ENCODE measurements at places on chromosomes 6 and 20. TPM values are rescaled to one million over a fixed set of nuclear protein-coding genes. Genes with fewer than 3 reads are reported as not detected.

DNA sequence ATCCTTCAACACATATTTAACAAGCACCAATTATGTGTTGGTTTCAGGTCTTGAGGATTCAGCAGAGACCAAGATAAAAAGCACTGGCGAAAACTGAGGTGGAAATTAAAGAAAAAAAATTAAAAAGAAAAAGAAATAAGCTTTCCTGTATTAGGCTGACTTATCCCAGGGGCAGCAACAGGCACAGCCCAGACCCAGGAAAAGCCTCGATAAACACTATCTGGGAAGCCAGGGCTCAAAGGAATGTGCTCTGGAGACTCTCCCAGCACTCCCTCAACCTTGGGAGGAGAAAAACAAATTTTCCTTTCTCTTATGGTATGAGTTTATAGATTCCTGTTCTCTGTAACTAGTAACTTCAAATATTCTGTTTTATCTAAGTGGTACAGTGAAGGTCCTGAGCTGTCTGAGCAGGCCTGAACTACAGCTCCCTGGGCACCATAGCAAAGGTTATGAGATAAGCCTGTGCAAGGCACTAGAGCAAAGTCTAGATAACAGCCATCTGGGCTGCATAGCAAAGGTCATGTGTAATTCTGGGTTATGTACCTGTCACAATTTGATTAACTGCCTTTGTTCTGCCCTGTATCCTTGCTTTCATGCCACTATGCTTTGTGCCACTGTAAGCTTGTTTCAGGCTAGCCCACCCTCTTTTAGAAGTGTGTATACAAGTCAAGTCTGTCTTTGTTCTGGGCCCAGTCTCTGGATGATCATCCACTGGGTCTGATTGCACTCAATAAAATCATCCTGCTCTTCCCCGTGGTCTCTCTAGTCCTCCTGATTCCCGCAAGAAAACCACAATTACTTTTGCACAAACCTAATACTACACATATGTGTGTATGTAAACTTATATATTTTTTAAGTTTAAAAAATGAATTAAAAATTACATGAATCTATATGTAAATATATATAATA, 54.0 kb downstream of the IL22RA2 start:
- no peak for DNase-seq

- no peak for DNase-seq
These were observed 290.8 kb upstream of the RNF24 start for GRCh38 chr20:4306206-4306605.

- no peak for DNase-seq
These were observed 37.0 kb downstream of the BAK1 start for GRCh38 chr6:33543116-33543515.

CST2 gene
- total RNA-seq: not detected

DNA sequence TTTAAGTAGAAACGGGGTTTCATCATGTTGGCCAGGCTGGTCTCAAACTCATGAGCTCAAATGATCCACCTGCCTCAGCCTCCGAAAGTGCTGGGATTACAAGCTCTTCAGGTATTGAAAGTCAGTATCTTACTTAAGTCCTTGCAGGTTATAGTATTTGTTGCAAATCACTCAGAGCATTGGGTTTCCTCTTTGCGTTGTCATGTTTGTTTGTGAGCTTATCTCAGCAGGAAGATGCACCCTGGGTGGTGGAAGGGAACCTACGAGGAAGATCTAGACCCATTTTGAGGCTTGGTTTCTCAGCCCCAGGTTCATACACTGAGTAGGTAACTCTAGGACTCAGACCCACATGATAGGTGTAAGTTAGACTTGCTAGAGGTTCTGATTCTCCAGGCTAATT, 18.6 kb downstream of the MYH7B start:
- no peak for DNase-seq

DNA sequence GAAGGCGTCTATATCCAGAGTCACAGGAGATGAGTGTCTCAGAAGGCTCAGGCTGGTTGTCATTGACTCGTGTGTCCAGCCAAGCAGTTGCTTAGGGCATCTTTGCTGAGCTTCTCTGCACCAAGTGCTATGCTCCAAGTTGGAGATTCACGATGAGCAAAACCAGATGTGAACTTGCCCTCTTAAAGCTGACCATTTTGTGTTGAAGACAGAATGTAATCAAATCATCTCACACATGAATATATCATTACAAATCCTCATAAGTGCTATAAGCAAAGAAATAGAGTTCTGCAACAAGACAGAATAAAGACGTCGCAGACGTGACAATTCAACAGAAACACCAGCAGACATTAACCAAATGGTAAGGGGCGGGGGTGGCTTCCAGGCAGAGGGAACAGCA, 103.9 kb downstream of the ALDH8A1 start:
- DNase-seq: no peak

FITM2 gene
- total RNA-seq: 5.7 TPM

KCNQ2 gene
- total RNA-seq: not detected

MROH8 gene
- 3.5 TPM for total RNA-seq

- no peak for DNase-seq
These were observed 45.2 kb upstream of the KCNK16 start for GRCh38 chr6:39367700-39368099.

UFL1 gene
- total RNA-seq: 15.3 TPM

MOCS1 gene
- total RNA-seq: 12.1 TPM

DNA sequence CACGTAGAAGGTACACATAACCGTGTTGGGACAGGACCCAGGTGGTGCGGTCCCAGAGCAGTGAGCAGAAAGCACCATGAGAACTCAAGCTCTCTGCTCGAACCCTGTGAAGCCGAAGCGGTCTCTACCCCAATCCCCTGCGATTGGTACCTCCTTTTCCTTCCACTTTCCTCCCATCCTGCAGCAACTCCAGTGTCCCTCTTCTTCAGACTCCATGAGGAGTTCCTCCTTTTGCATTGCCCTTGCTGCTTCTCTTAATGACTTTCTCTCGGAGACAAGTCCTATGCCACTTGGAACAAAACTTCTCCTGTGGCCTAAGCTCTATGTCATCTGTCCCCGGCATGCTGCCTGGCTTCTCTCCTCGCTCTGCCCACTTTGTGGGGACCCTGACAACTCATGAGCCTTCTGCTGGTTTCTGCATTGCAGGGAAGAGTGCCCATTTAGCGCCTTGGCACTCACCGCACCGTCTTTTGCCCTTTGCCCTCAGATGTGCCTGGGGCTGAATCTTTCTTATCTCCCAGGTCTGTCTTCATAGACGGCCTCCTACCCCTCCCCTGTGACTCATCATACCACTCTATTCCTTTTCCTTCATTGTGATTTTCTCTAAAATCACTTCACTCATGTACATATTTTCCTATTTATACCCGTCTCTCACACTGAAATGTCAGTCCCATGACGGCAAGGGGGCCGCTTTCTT, 9.2 kb upstream of the ZNF831 start:
- DNase-seq: no peak

GRCh38 chr6:170057961-170058877, 232.7 kb downstream of the DLL1 start:
- no peak for DNase-seq

- no peak for DNase-seq
These were observed 5.7 kb upstream of the RAB5IF start for GRCh38 chr20:36599912-36600345.

HLA-DQA1 gene
- not detected for total RNA-seq

GRCh38 chr6:143536866-143537691, 25.6 kb upstream of the FUCA2 start:
- DNase-seq: no peak

MMUT gene
- 8.2 TPM for total RNA-seq

DNA sequence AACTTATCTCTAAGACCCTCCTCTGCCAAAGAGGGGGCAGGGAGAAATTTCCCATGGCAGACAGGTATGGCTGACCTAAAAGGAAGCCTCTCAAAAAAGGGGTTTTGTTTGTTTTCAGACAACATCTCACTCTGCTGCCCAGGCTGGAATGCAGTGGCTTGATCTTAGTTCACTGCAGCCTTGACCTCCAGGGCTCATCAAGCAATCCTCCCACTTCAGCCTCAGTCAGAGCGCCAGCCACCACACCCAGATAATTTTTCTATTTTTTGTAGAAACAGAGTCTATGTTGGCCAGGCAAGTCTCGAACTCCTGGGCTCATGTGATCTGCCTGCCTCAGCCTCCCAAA, 3.8 kb downstream of the EZR start:
- DNase-seq: no peak

- no peak for DNase-seq
These were observed 12.3 kb upstream of the SLC13A3 start for GRCh38 chr20:46663531-46663930.

- no peak for DNase-seq
These were observed 17.5 kb downstream of the COL12A1 start for GRCh38 chr6:75188221-75188925.

GRCh38 chr6:43199912-43200311, 17.9 kb downstream of the CUL9 start:
- DNase-seq: no peak

AIF1 gene
- not detected for total RNA-seq

GRCh38 chr20:51500311-51500710, 42.2 kb downstream of the NFATC2 start:
- no peak for DNase-seq

- no peak for DNase-seq
These were observed 195.3 kb downstream of the SLC24A3 start for GRCh38 chr20:19407736-19408135.

- DNase-seq: no peak
These were observed 94.5 kb upstream of the NRSN1 start for GRCh38 chr6:24031496-24031895.

PRL gene
- total RNA-seq: not detected

PRICKLE4 gene
- total RNA-seq: 6.4 TPM

DNA sequence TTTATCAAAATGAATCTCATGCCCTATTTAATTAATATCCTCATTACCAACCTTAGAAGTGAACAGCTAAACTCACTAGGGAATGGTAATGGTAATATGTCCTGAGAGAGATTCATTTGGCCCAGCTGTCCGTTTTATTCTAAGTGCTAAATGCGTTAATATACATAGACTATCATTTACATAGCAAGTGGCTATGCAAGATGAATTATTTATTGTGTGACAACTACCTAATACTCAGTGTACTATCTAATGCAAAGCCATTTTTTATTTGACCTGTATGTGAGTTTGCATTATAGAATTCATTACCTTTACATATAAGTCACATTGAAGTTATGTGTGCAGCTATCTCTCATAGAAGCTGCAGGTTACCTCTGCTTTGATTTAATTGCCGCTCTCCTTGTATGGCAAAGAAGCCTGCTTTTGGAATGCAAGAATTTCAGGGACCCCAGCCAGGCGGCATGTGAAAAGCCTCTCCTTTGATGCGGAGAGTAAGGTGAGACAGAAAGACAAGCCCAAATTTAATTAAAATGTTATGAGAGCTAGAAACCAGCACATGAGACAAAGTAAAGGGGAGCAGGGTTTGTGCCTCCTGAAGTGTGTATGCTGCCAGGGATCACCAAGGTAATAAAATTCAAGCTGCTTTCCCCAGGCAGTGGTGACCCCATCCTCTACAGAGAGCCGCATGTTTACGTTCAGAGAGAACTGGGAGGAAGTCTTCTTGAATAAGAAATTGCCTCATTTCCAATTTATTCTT, 693.0 kb upstream of the MAP3K7 start:
- DNase-seq: no peak

GRCh38 chr6:6993503-6994237, 114.1 kb upstream of the RREB1 start:
- no peak for DNase-seq

GRCh38 chr6:123518441-123519188, 118.1 kb downstream of the TRDN start:
- DNase-seq: no peak

SSTR4 gene
- total RNA-seq: not detected

- DNase-seq: no peak
These were observed 39.3 kb upstream of the DUSP22 start for GRCh38 chr6:252775-253535.

GRCh38 chr20:37346535-37347346, 801 bp downstream of the SRC start:
- DNase-seq: no peak

CGA gene
- total RNA-seq: not detected

- no peak for DNase-seq
These were observed 6.2 kb upstream of the SNAI1 start for GRCh38 chr20:49976542-49976941.

- DNase-seq: no peak
These were observed 412.3 kb upstream of the ID4 start for GRCh38 chr6:19424853-19425252.

DNA sequence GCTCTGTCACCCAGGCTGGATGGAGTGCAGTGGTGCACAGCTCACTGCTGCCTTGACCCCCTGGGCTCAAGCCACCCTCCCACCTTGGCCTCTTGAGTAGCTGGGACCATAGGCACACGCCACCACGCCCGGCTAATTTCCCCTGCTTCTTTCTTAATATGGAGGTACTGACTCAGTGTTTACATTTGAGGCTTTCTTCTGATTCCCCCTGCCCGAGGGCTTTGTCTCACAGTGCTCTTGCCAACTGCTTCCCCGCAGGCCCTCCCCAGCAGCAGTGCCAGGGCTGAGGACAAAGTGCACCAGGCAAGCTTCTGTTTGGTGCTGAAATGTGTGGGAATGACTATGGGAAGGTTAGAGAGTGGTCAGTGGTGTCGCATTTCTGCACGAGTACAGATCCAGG, 34.8 kb downstream of the NR2E1 start:
- DNase-seq: no peak

SYS1 gene
- total RNA-seq: 19.2 TPM
